ENCODE measurements at places on chromosomes 13 and 19.

DNA sequence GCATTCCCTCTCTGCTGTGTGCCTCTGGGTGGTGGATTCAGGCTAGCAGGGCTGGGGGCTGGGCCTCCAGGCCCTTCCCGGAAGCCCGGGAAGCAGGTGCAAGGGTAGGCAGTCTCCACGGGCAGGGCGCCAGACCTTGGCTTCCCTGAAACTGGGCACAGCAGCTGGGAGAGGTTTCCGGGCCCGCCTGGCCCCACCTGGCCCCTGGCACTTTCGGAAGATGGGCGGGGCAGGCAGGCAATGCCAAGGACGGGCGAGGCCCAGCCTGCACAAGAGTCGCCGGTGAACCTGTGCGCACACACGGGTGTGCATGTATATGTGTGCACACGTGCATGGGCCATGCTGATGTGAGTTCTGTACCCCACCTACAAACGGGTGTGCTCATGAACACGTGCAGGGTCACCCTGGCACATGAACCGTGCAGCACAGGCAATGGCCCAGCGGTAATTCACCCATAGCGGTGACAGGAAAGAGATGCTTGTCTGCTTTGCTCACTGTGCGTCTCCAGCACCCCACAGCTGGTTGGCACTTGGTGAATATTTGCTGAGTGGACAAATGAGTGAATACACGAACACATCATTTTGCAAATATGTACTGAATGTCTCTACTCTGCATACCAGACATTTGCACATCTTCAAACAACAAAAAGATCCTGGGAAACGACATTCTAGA, 15.3 kb downstream of the GADD45B start:
- peak; percentile 81 for DNase-seq

DNA sequence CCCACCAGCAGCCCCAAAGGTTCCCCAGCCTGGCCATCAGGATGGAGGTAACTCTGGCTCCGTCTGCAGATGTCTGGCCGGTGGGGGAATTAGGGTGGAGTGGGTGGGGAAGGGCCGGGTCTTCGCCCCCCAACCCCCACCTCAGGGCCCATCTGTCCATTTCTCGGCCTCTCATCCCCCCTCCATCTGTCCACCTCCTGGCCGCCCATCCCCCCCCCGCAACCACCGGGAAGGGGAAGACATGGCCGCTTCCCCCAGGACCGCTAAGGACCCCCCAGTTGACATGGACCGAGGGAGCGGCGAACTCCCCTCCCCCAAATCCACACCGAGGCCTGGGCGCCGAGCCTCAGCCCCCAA, 793 bp downstream of the LRFN1 start:
- no peak for DNase-seq

DNA sequence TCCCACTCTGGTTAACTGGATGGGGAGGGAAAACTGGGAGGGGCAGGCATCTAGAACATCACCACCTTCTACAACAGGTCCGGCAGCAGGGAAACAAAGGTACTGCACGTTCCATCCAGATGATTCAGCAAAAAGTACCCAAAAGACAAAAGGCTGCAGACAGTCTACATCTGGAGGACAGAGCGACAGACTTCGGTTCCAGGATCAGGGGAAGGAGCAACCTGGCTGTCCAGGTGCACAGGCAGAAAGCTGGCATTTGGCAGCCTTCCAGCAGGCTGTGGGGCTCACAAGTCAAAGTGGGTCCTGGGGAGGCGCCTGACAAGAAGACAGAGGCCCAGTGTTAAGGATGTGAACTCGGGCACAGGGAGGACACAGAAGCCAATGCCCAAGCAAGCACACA, 202.9 kb downstream of the SUCLA2 start:
- DNase-seq = no peak

- no peak for DNase-seq
Measured at GRCh38 chr19:11173516-11174155, 18.1 kb upstream of the SPC24 start.

- no peak for DNase-seq
Measured at GRCh38 chr19:6521718-6522646, 8.8 kb upstream of the TNFSF9 start.

- no peak for DNase-seq
Measured at GRCh38 chr19:28701491-28701890, 511.5 kb downstream of the UQCRFS1 start.
